ENCODE measurements at places on chromosomes 6 and 20. TPM values are rescaled to one million over a fixed set of nuclear protein-coding genes. Genes with fewer than 3 reads are reported as not detected.

The DOK5 gene
- 2.8 TPM for total RNA-seq

DNA sequence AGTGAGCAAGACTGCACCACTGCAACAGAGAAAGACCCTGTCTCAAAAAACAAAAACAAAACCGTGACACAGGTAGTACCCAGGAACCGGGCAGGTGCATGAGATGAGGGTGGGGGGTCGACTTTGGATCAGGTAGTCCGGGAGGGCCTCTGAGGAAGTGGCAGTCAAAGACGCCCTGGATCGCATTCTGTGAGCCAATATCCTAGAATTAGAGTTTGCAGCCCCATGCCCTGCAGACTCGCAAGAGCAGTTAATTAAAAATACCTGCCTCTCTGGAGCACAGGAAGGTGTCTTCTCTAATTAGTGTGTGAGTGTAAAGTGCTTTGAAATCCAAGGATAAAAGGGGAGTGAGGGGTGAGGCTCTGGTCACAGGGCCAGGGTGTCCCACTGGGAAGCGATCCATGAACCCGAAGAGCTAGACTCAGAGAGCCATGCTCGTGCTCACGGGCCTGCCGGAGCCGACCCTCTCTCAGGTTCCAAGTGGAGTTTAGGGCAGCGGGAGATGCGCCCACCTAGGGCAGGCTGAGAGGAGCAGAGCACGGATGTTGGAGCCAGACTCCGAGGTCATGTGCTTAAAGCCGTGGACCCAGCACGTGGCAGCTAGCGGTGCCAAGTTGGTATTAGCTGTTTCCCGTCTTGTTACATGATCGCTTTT is 74.7 kb upstream of the PTPN1 start:
- no peak for DNase-seq

DNA sequence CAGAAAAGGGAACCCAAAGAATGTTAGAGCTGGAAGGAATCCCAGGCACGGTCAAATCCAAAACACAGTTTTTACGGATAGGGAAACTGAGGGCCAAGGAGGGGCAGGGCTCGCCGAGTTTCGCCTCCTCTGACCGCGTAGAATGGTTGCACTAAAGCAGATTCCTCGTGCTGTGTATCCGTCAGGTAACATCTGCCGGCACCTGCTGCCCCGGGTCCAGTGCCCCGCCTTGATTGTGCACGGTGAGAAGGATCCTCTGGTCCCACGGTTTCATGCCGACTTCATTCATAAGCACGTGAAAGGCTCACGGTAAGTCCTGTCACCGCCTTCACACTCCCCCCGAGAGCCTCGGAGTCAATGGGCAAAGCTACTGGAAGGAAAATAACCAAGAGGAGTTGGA is 17.1 kb downstream of the TUBB2A start:
- no peak for DNase-seq

The RGS17 gene
- total RNA-seq: 1.2 TPM

DNA sequence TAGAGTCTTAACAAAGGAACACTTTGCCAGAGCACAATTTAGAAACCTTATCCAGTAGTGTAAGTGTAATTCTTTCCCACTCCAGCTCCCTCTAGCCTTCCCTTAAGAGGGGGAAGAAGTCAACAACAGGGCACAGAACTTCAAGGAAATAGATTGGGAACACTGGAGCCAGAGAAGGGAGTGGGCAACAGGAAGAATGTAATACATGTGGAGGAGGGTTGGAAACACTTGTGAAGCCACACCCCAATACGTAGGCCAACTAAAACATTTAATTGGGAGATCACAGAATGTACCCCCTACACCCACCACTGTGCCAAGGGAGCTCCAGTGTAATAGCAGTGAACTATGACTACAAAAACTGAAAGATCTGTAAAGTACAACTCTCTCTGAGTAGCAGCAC is 735.7 kb upstream of the HS3ST5 start:
- no peak for DNase-seq

DNA sequence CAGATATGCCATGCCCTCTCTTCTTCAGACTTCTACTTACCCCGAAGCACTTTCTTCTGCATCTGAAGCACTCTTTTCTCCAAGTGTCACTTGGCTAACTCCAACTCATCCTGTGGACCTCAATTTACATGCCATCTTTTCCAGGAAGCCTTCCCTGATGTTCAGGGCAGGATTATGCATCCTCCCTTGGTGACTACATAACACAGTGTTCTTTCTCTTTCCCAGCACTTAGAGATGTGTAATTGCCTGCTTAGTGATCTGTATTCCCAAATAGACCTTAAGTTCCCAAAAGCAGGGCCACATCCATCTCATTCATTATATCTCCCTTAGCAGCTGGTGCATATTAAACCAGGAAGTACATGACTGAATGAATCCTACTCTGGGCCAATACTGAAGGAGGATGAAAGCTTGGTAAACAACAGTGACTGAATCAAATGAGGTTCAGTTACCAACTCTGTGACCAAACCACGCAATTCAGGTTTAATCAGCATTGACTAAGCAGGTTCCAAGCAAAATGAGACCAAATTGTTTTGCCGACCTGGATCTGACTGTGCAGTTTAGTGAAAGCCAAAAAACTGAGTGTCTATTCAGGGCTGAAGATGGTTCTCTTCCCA is 121.4 kb upstream of the TCF21 start:
- DNase-seq: no peak

The HLA-DPA1 gene
- total RNA-seq: 8.7 TPM

The SLCO4A1 gene
- 53.5 TPM for total RNA-seq

DNA sequence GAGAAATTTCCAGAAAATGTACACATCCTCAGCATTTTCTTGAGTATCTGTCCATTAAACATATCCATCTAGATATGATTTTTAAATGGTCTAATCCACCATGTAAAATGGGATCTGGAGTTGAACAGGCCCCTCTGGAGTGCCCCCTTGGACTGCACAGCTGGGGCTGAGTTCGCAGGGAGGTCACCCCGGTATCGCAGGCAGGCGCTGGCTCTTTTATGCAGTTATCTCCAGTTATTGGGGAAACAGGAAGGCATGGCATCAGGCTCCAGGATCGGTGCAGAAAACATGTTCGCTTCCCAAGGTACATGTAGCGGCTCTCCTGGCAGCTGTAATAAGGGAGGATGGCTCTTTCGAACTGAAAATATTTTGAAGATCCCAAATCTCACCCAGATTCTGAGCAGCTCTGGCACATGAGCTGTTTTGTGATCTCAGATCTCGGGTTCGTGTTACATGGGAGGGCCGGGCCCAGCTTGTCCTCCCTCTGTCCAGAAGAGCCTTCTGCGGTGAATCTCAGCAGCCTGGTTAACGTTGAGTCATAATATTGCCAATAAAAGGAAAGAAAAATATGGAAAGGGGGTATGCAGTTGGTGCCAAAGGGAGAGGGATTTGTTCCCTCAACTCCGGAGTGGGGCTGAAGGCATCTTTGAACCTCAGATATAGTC is 167.7 kb downstream of the EYA2 start:
- DNase-seq: no peak

DNA sequence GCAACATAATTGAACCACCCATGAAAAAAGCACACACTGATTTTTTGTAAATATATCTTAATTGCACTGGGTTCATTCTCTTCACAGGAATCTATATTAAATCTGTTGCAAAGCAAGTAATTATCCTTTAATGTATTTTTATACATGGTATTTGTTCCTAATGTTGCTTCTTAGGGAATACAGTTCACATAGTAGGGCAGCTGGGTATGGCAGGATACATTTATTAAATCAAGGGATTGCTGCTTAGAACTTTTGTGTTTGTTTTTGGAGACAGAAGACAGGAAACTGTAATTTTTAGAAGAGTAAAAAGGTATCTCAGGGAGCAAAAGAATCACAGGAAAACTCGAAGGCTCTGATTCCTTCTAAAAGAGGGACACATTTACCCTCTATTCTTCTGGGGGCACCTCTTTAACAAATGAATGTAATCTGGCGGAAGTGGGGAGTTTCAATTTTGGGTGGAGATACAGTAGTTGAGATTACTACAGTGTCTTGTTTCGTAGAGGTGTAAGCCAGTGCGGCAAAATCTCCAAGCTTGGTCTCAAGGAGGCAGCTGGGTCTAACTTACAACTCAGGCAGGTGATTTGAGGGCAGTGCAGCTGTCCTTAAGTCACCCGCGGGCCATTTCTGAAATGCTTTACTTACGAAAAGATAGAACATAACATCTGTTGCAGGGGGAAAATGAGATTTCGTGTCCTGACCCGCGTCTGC is 812 bp upstream of the SMIM13 start:
- no peak for DNase-seq

- no peak for DNase-seq
Measured at GRCh38 chr6:3175715-3176402, 18.5 kb upstream of the TUBB2A start.

GRCh38 chr6:169185011-169185521 is 68.6 kb downstream of the THBS2 start:
- no peak for DNase-seq

The RIPPLY2 gene
- 3.8 TPM for total RNA-seq

DNA sequence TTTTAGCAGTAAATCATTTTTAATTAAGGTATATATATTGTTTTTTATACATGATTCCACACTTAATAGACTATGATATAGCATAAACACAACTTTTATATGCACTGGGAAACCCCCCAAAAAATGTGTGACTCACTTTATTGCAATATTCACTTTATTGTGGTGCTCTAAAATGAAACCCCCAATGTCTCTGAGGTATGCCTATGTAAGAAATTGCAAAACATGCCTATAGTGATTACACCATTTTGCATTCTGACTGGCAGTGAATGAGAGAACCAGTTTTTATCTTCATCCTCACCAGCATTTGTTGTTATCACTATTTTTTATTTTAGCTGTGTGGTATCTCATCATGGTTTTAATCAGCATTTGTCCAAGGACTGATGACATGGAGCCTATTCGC is 8.5 kb upstream of the CST11 start:
- no peak for DNase-seq

- DNase-seq: no peak
Measured at GRCh38 chr20:52473186-52473585, 281.6 kb upstream of the ZFP64 start.

The MACROD2 gene
- 3.3 TPM for total RNA-seq

DNA sequence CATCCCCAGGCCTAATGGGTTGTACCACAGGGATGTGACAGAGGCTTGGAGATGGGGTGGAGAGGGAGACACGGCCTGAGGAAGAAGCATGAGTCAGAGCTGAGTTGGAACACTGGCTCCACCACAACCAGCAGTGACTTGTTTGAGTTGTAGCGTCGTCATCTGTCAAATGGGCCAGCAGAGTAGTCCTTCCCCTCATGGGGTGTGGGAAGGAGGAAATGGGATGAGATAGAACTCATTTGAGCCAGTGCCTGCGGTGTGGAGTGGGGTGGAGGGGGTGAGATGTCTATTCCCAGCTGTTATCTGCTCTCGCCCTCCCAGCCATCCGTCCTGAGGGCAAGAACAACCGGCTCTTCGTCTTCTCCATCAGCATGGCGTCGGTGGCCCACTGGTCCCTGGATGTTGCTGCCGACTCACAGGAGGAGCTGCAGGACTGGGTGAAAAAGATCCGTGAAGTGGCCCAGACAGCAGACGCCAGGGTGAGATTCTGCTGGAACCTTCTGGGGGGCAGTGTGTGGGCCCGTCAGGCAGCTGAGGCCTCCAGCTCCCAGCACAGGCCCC is 32.5 kb downstream of the PLCG1 start:
- DNase-seq: no peak

DNA sequence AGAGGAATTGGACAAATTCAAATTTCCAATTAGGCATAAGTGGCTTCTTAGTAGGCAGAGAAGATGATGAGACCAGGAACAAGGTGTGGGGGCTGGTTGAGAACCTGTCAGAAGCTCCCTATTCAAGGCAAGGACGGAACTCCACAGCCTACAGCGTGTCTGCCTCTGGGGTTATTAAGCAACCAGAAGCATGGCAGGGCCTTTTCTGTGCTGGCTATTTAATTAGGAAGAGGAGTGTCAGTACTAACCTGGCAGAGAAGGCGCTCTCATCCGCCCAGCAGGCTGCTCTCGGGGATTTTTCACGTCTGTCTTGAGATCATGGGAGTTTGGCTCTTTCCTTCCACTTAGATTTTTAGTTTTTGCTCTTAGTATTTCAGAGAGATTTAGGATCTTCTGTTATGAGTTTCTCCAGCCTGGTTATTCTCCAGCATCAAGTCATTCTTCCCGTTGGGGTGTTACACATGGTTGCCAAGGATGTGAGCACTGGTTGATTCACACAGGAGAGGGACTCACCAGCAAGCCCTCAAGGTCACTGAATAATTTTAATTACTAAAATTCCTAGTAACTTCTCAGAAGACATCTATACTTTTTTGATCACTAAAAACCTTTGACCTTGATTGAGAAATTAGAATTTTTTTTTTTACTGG is 23.9 kb downstream of the ADTRP start:
- no peak for DNase-seq

GRCh38 chr6:114445846-114446245 is 103.0 kb upstream of the HS3ST5 start:
- no peak for DNase-seq

DNA sequence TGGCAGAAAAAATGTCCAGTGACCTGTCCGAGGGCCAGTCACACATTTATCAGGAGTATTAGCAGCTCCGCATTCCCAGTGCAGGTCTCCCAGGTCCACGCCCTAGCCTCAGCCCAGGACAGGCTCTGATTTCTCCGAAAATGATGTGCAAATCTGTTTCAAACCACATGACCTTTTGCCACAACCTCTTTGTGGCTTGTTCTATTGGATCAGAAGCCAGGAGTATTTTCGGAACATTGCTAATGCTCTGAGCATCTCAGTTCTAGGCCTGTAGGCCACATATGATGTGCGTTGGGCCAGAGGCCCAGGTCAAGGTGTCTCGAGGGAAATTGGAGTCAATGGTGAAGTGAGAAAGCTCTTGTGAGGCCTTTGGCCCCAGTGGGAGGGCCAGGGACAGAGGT is 40.4 kb downstream of the SNX5 start:
- no peak for DNase-seq

The PCSK2 gene
- total RNA-seq: not detected

The CBLN4 gene
- total RNA-seq: not detected

The EEF1A2 gene
- total RNA-seq: 32.6 TPM

The PI16 gene
- total RNA-seq: not detected

- DNase-seq: no peak
Measured at GRCh38 chr20:38067717-38068365, 34.3 kb downstream of the RPRD1B start.

Data from SK-MEL-5 (cell line).